T-helper 22 cell (primary cell): ENCODE measurements at places on chromosomes 2 and 18.

DNA sequence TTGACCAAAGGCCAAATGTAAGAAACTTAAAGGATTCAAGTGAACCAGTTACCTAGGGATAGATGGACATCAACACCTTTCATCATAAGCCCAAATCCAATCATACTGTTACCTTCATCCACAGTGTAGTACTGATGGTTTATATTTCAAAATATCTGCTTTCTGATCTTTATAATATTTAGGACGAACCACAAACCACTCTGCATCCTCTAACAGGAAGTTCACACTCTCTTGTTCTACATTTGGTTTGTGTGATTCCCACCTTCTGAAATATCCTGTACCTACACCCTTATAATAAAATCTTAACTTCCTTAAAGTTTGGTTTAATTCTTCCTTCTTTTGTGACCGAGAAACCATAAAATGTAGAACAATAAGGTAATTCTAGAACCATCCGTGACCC lies 535.7 kb upstream of the CHAC2 start:
- no peak for DNase-seq

GRCh38 chr2:15956230-15956629 lies 15.9 kb downstream of the MYCN start:
- DNase-seq: no peak

DNA sequence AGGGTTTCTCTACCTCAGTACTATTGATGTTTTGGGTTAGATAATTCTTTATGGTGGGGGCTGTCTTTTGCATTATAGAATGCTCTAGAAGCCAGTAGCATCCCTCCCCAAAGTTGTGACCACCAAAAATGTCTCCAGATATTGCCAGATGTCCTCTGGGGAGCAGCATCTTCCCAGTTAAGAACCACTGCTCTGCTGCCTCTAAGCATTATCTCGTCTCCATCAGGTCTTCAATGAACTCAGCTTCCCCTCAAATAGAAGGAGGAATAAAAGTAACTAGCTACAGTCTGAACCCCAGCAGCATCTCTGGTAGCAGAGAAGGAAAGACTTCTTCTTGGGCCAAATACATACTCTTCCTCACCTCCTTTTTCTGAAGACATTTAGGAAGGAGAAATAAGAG lies 244.1 kb downstream of the AGPS start:
- no peak for DNase-seq

GRCh38 chr18:64245126-64245861 lies 96.4 kb upstream of the LINC00305 start:
- DNase-seq: no peak

- DNase-seq: no peak
These were observed 15.7 kb downstream of the CCDC85A start for GRCh38 chr2:56199492-56199891.

DNA sequence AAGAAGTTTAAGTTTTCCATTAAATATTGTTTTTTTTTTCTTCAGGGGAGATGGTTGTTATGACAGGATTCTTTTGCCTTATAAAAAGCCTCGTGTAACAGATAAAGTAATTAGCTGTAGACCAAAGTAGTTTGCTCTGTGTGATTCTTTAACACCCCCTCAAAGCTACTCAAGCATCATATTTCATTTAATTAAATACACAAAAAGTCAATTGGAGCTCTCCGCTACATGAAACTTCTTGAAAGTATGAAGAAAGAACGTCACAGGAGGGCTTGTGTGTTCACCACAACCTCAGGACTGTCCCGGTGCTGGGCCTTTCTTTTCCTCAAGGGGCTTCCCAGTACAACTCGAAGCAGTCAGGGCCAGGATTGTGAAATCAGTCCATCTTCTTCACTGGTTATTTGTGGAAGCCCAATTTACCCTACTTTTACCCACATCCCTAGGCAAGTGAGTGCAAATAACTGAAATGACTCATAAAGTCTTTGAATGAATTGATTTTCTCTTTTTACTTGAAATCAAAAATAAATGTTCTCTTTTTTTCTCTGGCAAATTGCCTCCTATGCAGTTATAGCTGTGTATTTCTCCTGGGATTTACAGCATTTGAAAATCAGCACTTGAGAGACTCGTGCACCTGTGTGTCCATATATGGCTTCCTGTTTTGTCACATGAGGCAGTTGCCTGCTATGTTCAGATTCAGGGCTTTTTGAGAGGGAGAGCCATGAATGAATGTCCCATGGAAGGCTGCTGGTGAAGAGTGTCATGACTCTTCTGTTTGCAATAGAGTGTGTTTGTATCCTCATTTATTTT lies 48.6 kb downstream of the LINC00305 start:
- no peak for DNase-seq

DNA sequence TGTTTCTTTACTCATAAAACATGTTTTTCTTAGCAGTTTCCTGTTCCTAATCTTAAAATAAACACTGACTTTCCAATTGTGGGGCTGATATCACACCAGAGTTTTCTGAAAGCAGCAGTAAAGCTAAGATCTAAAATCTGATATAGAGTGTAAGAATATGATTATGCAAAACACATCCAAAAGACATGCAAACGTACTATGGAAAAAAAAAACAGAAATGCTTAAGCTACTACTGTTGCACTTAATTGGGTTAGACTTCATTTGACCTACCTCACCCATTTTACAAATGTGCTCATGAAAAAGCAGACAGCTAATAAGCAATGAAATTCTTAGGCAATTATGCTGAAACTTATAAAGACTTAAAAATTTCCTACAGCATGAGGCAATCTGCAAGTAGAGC lies 10.5 kb downstream of the CYTIP start:
- DNase-seq: no peak

DNA sequence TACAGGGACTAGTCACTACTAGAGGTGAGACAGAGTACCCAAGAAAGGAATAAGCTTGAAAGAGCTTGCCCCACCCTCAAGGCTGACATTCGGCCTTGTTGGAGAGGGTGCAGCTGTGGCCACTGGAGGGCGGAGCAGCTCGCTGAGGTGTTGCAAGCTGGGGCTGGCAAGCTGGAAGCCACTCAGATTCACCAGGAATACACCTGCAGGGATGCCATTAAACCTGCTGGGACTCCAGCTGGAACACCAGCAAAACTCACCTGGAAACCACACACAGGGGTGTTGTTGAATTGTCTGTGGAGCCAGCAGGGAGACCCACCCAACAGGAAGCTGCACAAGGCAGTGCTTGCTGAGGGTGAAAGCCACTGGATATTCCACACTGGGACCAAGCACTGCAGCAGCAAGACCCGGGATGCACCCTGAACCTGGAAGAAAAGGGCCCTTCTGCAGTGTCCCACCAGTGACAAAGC lies 26.1 kb downstream of the KCTD18 start:
- no peak for DNase-seq

GRCh38 chr2:124526221-124526620 lies 501.1 kb downstream of the CNTNAP5 start:
- DNase-seq: no peak

GRCh38 chr18:50183556-50183955 lies 11.4 kb downstream of the MYO5B start:
- DNase-seq: no peak

DNA sequence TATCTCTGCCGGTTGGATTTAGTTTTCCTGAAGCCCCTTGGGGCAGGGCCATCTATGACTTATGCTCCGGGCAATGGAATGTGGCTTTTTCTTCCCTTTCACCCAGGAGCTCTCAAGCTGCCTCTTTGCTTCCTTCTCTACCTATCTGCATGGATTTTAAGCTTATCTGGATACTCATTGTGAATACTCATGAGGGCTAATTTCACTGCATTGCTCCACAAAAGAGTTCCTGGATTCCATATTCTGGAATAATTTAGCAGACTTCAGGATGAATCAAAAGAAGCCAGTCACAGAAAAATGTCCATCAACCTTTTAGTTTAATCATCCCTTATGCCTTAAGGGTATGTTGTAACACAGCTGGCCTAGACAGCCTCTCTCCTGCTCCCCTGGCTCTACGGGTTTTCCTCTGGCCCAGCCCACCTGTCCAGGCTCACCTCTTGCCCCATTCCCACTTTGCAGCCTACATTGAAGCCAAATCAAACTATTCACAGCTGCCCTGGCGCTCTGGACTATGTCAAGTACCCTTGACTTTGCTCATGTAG lies 122.8 kb upstream of the RMDN2 start:
- DNase-seq: no peak

DNA sequence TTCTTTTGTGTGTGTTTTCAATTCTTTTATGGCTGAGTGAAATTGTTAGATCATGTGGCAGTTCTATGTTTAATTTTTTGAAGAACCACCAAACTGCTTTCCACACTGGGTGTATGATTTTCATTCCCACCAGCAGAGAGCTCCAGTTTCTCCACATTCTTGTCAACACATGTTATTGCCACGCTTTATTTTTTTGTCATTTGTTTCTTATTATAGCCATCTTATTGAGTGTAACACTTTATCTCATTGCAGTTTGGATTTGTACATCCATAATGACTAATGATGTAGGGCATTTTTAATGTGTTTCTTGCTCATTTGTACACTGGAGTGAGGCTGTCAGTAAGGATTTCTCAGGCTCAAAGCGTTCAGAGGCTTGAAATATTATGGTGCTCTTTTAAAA lies 184.2 kb downstream of the PIEZO2 start:
- DNase-seq: no peak

DNA sequence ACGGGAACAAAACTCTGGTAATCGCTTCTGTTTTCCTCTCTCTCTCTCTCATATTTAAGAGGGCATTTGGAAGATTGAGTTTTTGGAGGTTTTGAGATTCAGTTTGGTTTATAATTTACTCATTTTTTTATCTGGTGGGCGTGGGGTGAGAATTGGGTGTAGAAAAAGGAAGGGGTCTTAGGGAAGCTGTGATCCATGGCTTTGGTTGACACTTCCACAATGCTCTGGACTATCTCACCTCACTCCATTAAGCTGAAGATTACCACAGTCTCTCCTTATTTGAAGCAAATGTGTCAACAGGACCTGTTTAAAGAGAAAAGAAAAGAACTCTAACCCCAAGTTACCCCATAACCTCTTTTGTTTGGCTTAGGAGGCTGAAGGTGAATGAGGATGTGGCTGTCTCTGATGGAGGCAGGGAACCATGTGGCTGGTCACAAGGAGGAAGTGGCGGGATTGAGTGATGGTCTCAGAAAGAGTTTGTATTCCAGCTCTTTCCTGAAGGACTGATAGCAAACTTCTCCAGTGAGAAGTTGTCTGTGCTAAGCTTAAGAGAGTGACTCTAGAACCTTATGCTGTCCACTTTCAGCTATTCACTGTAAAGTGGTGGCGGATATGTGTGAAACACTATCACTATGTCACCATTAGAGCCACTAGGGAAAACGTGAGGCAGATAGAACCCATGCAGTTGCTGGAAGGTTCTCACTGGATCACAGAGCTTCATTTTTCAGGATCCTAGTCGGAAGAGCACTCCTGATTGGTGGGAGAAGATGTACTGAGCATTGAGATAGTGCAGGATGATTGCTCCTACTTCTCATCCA lies 934 bp downstream of the ZNF804A start:
- no peak for DNase-seq

DNA sequence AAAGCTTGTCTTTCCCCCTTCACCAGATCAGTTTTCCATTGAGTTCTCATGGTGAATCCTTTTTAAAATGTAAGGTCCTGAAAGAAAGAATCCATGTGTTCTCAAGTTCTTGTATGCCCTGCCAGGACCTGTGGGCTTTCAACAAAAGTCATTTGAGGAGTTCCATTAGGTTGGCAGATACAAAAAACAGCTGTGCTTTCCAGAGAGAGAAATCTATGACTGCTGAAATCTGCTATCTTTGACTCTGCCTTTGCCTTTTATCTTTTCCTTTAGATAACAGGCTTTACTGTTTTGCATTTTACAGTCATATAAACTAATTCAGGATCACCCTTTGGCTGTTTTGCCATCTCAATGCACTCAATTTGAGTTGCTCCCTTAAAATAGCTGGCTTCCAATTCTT lies 59.7 kb downstream of the CXCR4 start:
- DNase-seq: no peak

- no peak for DNase-seq
These were observed 38.5 kb downstream of the ROCK2 start for GRCh38 chr2:11305958-11306357.

GRCh38 chr18:59651071-59651470 lies 46.2 kb downstream of the CCBE1 start:
- DNase-seq: no peak

DNA sequence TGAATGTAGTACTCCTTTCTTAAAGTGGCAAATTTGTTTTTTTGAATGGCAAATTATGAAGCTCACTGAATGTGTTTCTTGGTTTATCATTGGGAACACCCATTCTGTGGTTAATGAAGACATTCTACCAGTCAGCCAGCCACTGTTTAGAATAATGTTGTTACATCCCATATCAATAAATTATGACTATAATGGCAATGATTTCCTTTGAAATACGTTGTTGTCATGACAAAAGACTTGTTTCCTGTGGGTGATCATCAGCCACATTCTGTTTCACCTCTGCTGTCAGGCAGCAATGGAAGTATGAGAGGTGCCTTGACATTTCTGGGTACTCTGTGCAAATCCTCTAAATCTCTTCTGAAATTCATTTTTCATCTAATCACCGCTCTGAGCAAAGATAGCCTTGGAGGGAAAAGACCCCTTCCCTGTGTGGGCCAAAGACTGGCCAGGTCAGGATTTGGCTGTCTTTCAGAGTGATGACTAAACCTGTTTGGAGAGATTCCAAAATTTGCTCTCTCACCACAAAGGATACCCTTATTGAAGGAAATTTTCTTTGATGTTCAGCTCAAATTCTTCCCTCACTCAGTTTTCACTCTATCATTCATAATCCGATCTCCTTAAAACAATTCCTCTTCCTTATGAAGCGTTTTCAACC lies 869.2 kb downstream of the BCL11A start:
- DNase-seq: no peak

DNA sequence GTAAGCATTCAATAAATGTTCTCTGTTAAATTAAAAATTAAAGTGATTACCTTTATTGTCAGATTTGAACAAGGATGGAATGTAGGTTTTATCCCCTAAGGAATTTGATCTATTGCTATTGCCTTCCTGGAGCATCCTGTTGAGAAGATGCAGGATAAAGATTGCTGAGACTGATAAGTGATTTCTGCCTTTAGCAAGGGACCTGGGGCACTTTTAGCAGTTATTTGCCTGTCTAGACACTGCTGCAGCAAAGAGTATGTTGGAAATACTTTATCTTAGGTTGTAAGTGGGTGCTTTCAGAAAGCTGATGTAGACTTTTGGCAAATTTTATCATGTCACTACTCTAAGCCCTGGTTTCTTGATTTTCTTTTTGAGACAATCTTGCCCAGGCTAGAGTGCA lies 69.5 kb downstream of the FAM117B start:
- DNase-seq: no peak

DNA sequence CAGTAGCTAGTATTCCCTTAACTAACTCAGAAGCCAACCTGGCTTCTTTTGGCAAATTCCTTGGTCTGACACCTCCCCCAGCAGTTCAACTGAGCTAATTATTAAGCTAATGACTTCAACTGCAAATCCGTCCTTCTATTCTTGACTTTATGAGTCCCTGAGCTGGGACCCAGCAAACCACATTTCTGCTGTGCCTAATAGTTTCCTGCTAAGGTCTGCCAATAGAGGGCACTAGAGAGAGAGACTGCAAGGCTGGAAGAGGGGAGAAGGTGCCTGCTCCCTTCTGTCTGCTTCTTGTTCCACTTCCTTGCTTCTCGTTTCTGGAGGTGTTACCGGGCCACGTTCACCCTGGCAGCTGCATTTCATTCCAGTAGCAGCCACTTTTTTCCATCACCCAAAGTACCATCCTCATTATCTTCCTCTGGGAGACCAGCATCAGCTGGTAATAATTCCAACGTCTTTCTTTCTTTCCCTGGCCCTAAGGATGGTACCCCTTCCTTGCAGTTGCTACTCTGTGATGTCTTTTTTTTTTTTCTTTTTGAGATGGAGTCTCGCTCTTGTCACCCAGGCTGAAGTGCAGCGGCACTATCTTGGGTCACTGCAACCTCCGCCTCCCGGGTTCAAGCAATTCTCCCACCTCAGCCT lies 352.0 kb downstream of the TNS1 start:
- no peak for DNase-seq

- DNase-seq: no peak
These were observed 16.1 kb upstream of the ARL5A start for GRCh38 chr2:151844211-151844896.
